ENCODE measurements at places on chromosomes 7 and 10.

DNA sequence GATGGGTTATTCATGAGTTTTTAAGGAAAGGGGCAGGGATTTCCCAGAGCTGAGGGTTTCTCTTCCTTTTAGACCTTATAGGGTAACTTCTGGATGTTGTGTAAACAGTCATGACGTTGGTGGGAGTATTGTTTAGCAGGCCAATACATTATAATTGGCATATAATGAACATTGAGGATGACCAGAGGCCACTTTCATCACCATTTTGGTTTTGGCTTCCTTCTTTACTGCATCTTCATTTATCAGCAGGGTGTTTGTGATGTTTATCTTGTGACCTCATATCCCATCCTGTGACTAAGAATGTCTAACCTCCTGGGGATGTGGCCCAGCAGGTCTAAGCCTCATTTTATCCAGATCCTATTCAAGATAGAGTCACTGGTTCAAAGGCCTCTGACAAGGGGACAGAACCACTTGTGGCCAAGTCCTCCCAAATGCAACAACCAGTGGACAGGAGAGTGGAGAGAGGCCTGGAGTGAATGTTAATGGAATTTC lies 77.3 kb upstream of the RPA3 start:
- DNase-seq, result no peak

DNA sequence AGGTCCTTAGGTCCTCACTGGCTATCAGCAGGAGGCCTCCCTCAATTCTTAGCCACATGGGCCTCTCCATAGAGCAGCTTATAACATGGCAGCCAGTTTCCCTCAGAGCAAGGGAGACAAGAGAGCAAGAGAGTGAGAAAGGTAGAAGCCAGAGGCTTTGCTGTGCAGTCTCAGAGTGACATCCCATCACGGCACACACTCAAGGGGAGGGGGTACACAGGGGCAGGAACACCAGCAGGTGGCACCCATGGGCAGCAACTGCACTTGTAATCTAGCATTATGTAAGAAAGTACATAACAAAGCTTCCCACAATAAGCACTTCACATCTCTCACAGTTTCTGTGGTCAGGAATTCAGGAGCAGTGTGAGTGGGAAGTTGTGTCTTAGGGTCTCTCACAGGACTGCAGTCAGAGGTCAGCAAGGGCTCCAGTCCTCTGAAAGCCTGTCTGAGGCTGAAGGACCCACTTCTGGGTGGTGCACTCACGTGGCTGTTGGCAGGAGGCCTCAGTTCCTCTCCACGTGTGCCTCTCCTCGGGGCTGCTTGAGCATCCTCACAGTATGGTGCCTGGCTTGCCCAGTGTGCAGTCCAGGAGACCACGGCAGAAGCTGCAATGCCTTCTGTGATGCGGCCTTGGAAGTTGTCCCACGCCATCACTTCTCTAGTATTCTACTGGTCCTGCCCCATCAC lies 159.4 kb downstream of the OAT start:
- DNase-seq, result no peak

DNA sequence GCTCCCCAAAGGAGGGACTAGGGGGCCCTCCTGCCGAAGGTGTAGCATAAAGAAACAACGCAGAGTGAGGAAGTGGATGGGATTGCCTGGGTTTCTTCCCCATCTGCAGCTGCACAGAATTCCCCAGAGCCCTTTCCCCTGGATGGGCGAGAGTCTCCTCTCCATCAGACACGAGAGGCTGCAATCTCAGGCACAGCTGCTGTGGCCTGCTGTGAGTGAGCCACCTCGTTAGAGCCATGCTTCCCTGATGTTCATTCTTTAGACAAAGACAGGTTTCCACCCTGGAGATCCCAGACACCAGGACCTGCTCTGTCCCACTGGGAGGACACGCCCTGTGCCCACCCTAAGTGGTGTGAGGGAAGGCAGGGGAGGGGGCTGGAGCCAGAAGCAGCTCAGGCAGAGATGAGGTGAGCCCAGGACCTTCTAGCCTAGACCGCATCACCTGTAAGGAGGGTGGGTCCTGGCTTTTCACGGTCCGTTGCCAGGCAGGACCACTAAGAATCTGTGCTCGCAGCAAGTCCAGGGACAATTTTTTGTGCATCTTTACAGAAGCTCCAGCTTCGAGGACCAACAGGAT lies 268.6 kb upstream of the TCERG1L start:
- DNase-seq, result no peak

DNA sequence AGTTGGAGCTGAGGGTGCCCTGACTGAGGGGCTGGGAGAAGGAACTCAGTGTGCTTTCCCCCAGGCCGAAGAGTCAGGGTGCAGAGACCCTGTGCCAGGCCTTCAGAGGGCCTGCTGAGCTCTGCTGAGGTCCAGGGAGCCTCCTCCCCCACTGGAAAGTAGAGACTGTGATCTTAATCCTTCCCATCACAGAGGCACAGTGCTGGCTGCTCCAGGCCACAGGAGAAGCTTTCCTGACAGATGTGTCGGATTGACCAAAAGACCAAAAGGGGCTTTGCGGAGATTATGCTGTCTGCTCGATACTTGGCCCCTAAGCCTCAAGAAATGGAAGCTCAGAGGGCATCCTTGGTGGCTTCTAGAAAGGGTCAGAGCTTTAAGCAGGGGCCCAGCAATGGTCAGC lies 32.9 kb upstream of the BTRC start:
- DNase-seq, result no peak

DNA sequence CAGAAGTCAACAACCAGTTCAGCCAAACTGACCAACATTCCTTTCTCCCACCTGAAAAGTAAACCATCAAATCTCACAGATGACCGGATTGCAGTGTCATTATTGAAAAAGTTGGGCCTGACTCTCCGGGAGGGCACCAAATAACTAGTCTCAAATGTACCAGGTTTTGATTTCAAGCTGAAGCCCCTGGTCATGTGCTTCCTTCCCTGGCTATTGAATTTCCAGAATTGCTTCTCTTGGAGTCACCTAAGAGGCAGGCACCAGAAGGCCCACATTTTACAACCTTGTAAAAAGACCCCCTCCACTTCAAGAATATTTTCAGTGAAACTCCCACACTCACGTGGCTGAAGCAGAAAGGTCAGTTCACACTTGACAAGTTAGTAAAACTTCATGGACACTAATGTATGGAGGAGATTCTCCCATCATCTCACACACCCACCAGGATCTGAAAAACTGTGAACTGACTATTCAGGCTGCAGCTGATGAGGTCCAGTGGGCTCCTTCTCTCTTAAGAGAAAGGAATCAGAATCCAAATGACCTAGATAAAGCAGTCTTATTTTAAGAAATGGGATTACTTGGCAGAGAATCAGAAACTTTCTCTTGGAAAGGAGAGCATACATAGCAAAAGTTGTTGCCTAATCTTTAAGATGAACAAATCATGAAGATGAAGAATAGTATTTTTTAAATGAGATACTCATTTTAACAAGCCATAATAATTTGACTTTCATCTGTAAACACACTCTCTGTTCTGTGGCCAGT lies 53.6 kb downstream of the DLD start:
- DNase-seq, result no peak

GRCh38 chr10:61786728-61787127 lies 114.8 kb upstream of the ARID5B start:
- no peak for DNase-seq

- no peak for DNase-seq
Measured at GRCh38 chr7:20223356-20223755, 6.2 kb upstream of the MACC1 start.

DNA sequence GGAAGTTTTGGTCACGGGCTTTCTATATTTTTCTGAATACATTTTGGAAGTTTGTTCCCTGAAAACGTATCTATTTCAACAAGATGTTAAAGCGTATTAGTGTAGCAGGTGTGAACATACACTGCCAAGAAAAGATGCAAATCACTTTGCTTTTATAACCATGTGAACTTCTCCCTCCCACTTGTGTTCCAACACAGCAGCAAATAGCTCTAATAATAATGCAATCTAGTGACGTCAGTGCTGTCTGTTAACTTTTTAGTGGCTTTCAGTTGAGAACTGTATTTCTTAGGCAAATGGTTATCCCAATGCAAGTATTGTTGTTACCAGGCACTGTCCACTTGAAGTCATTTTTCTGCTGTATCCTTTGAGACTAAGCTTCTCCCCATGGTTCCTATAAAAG lies 188.4 kb upstream of the IGFBP3 start:
- no peak for DNase-seq

DNA sequence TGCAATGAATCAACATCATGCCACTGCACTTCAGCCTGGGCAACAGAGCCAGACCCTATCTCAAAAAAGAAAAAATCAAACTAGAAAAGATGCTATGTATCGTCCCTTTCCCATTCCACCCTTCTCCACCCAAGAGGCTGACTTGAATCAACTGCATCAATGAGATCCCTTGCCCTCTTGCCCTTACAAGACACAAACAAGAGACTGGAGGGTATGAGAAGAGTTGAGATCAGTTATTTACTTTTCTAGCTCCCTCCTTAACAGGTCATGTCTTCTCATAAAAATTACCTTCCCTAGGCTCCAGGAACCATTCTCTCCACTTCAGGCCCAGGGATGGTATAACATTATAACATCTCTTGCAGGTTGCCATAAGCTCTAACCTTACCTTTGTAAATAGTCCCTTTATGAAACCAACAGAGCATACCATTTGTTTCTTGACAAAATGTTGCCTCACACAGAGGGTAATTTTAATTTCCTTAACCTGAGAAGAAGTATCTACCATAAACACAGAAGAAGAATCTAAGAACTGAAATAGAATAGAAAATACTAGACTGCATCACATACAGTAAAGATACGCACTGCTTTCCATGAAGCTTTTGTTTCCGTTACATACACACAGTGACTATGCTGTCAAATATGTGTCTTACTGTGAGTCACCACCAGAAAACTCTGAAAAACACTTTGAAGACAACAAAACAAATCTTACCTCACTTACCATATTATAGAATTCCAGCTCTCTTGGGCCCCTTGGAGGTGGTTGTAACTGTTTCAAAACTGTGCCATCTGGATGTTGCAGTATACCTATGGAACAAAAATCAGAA lies 30.5 kb downstream of the IPMK start:
- DNase-seq, result no peak

DNA sequence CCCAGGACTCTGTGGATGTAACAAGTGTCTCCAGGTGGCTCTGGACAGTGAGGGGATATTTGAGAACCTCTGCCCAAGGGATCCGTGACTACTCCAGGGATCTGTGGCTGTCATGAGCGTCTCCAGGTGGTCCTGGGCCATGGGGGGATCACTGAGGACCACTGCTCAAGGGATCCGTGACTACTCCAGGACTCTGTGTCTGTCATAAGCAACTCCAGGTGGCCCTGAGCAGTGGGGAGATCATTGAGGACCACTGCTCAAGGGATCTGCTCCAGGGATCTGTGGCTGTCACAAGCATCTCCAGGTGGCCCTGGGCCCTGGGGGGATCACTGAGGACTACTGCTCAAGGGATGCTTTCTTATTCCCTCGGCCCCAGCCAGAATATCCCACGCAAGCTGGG lies 133.2 kb upstream of the ADARB2 start:
- DNase-seq, result no peak

- no peak for DNase-seq
Measured at GRCh38 chr10:86105181-86105580, 261.4 kb downstream of the GRID1 start.

- no peak for DNase-seq
Measured at GRCh38 chr7:31027161-31027965, 24.7 kb upstream of the ADCYAP1R1 start.

DNA sequence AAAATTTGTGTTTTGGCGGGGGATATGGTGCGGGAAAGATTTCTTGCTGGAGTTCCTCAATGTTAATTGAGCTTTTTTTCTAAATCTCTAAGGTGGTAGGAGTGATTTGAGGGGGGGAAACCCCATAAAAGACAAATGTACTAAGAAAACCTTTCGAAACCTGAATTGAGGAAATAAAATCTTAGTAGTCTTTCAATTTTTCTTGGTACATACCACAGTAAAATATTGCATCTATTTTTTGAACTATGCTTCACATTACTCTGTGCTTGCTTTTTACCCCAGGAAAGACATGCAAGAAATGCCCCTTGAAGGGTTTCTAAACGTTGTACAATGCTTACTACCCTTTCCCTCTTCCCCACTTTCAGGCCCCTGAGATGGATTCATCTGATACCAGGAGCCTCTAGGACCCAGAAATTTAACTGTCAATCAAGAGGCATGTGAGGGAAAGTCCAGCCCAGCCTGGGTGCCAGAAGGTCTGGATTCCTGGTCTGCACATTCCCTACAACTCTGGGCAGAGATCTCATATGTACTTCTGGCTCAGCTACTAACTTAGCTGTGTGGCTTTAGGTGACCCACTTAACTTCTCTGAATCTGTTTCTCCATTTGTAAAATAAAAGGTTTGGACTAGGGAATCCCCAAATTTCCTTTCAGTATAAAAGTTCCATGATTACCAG lies 5.8 kb upstream of the PDCD4 start:
- no peak for DNase-seq

GRCh38 chr10:69483963-69484362 lies 32.7 kb downstream of the TSPAN15 start:
- DNase-seq, result no peak

DNA sequence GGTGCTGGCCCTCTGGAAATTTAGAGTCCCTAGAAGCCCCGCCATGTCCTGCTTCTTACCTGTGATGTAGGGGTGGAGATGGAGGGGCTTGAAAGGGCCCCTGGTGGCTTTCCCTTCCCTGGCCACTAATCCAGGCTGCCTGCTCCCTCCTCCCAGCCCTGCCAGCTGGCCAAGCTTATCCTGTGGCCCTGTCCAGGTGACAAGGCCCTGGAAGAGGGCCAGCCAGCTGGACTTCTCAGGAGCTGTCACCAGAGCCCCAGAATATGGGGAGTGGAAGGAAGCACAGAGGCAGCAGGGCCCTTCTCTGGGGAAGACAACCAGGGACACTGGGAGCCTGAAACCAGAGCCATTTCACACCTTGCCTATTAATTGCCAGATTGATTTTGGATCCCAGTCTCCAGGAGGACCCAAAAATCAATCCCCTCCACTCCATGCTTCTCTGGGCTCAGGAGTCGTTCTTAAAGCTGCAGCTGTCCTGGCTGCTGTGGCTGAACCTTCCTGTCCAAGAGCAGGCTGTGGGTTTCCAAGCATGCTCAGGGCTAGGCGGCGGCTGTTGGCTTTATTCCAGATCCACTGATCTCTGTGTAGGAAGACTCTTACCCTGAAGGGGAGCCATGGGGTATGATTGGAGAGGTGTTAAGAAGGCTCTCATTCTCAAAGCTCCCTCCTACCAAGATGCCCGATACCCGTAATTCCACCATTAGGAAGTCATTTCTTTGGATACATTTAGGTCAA lies 52.6 kb upstream of the PCBD1 start:
- DNase-seq, result no peak

GRCh38 chr10:26509307-26509706 lies 71.2 kb downstream of the APBB1IP start:
- no peak for DNase-seq

Data from activated T-cell treated with anti-CD3 and anti-CD28 coated beads, Interleukin-2, amount 50 U/mL, for 1 hour (primary cell).